Heart left ventricle (tissue), 16 donors: ENCODE measurements at places on chromosomes 12 and 14. TPM values are rescaled to one million over a fixed set of nuclear protein-coding genes. Genes with fewer than 3 reads are reported as not detected.

Gene ART4
- total RNA-seq = 0.44 TPM

Gene GUCY2C
- total RNA-seq = not detected

Gene LRRK2
- total RNA-seq = 6.4 TPM

Gene PPTC7
- total RNA-seq = 87.5 TPM

DNA sequence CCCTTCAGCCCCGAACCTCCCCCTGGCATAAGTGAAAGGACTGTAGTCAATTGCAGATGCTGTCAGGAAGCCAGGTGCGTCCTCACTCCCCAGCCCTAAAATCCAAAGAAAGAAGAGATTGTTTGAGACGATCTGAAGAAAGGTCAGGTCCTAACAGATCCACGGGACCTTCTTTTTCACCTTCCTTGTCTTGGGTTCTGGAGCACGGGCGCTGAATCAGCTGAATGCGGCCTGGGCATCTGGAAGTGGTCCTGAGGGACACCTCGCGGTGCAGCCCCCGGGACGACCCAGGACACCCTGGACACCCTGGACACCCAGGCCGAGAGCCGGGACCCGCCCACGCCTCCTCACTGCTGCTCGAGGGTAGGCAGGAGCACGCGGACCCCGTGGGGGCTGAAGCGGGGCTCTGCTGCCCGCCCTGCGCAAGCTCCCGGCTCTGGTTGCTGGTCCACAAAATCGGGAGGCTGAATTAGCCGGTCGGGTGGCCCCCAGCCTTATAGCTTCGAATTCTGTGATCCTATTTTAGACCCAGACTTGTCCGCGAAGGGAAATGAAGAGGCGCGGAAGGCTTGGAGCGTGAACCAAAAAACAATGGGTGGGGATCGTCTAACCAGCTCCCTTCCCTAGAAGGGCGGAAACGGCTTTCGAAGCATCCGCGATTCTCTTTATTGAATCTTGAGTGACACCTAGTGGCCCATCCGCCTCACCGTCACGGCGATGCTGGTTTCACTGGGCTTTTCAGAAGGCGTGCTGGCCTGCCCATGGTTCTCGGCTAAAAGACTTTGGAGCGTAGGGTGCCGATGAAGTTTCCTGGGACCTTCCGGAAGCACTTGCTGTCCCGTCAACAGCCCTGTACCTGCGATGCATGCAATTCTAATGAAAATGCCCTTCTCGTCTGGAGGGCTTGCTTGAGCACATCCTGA, 46.4 kb upstream of the PLXNC1 start:
- H3K4me1 ChIP-seq = peaks cover 8% of the 10 kb centered on the region
- H3K4me3 ChIP-seq = peak overlapping the region; percentile 77
- peak overlapping the region; percentile 54 for H3K27ac ChIP-seq
- H3K27me3 ChIP-seq = peaks cover 3% of the 10 kb centered on the region
- peak; percentile 85 for DNase-seq

- DNase-seq = no peak
- no peak overlapping the region for H3K4me3 ChIP-seq
- peaks cover 11% of the 10 kb centered on the region for H3K36me3 ChIP-seq
- no peaks in the 10 kb centered on the region for H3K4me1 ChIP-seq
Measured at GRCh38 chr14:89221109-89221810, 195.8 kb downstream of the FOXN3 start.

DNA sequence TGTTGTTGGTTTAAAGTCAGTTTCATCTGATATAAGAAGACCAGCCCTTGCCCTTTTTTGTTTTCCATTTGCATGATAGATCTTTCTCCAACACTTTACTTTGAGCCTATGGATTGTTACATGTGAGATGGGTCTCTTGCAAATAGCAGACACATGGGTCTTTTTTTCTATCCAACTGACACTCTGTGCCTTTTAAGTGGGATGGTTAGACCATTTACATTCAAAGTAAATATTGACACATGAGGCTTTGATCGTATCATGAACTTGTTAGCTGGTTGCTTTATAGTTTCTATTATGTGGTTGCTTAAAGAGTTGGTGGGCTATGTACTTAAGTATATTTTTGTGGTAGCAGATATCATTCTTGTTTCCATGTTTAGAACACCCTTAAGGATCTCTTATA, 213.4 kb upstream of the G2E3 start:
- no peak overlapping the region for H3K27ac ChIP-seq
- H3K36me3 ChIP-seq = no peaks in the 10 kb centered on the region
- H3K4me1 ChIP-seq = no peaks in the 10 kb centered on the region
- no peak for DNase-seq
- H3K27me3 ChIP-seq = no peaks in the 10 kb centered on the region
